ENCODE measurements at places on chromosomes 11 and 22.

GRCh38 chr11:121037016-121037415 lies 13.1 kb downstream of the TBCEL start:
- DNase-seq, result no peak

DNA sequence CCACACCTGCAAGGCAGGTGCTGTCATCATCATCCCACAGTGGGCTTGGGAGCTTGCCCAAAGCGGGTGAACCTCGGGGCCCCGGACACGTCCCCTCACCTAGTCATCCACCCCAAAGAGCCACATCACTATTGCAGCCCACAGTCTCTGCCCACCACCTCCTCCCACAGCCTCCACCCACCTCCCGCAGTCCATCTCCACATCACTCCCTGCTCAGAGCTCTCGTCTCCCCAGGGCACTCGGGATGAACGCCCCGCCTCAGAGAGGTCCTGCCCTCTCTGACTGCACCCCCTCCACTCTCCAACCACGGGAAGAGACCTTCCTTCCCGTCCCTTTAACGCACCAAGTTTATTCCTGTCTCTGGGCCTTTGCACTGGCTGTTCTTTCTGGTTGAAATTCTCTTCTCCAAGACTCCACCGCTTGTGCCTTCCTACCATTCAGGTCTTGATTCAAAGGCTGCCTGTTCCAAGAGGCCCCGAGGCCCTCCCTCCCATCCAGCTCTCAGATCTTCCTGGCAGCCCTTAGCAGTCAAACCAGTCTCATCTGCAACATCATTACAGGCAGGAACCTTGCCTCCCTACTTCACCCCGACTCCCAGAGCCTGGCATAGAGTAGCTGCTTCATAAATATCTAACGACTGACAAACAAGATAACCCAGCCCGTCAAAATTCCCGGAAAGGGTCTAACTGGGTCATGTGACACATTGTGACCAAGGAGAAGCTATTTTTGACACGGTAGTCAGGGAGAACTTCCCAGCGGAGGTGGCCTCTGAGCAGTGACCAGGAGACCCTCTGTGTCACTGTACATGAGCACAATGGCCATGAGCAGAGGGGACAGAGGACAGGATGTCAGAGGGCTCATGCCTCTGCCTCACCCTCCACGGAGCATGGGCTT lies 11.1 kb downstream of the KCNJ4 start:
- DNase-seq, result no peak

DNA sequence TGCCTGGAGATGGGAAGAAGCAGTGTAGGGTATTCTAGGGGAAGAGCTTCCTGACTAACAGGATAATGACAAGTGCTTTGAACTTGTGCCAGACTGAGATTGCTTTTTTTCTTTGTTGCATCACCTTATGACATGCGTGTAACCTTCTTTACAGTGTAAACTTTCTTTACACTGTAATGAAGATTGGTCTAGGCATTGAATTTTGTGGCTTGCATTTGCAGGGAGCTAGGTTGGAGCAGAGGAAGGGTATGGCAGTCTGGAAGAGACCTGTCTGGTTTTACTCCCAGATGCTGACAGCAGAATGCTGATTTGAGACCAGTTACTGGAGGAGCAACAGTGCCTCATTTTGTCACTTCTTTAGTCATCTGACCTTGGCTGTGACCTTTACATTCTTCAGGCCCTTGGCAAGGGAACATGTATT lies 5.6 kb downstream of the DDB2 start:
- DNase-seq, result no peak

- DNase-seq, result peak; percentile 17
These were observed 181.0 kb downstream of the GRIA4 start for GRCh38 chr11:105790840-105791239.

GRCh38 chr22:44383652-44384562 lies 71.2 kb upstream of the SHISAL1 start:
- no peak for DNase-seq

DNA sequence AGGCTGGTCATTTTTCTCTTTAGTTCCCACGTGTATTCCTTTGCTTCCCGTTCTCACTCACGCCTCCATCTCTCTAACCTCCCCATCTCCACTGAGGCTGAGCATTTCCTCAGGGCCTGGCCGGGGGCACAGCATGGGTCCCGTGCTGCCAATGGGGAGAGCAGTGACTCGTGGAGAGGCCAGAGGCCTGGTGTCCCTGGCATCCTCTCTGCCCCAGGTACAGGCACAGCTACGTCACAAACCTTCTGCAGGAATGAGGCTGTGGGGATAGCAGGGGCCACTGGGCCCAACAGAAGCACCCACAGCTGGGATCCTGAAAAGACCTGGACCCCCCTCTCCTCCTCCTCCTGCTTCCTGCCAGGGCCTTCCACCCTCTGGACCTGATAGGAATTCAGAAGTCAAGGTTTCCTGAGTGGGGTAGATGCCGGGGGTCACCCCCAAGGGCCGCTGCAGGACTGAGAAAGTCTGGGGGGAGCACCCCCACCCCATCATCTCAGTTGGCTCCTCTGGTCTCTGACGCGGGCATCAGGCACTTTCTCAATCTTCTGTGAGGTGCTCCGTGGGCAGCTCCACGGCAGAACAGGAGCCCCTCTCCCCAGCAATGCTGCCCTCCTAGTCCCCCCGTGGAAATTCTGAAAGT lies 11.8 kb downstream of the PNPLA5 start:
- no peak for DNase-seq

DNA sequence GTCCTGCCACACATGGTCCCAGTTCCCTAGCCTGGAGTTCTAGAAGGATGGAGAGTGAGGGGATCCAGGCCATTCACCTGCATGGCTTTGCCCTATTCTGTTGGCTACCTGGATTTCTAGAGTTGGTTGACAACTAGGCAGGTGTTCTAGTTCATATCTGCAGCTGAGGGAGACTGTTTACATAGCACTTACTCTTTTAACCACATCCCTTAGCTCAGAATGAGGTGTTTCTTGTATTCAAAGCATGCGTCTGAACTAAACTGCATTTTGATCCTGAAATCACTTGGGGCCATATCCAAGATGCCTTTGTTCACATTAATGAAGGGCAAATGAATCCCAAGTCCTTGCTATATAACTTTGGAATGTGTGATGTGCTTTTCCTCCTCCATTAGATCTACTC lies 60.9 kb downstream of the SYT13 start:
- no peak for DNase-seq

- DNase-seq, result no peak
These were observed 48.0 kb downstream of the TIMP3 start for GRCh38 chr22:32849501-32849900.

DNA sequence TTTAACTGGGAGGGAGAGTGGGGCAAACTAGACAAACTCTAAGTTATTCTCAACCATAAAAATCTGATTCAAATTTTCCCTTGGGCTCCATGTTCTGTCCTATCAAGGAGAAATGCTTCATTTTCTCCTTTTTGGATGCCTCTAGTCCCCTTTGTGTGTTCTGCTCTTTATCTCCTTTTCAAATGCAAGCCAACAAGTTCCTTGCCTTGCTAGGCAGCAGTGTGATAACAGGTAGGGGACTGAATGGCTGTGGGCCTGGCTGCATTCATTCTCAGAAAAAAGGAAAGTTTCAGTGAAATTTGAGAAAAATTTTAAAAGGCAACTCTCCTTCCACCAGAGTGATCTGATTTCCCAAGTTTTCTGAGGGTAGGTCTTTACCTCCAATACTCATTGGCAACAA lies 26.9 kb upstream of the MMP8 start:
- no peak for DNase-seq

DNA sequence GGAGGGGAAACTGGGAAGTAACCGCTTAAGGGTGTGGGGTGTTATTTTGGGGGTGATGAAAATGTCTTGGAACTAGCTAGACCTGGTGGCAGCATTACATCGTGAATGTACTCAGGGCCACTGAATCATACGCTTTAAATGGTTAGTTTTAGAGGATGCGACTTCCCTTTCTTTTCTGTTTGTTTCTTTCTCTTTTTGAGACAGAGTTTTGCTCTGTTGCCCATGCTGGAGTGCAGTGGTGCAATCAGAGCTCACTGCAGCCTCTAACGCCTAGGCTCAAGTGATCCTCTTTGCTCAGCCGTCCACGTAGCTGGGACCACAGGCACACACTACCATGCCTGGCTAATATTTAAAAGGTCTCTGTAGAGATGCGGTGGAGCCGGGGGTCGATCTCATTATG lies 5.6 kb upstream of the MIAT start:
- no peak for DNase-seq

DNA sequence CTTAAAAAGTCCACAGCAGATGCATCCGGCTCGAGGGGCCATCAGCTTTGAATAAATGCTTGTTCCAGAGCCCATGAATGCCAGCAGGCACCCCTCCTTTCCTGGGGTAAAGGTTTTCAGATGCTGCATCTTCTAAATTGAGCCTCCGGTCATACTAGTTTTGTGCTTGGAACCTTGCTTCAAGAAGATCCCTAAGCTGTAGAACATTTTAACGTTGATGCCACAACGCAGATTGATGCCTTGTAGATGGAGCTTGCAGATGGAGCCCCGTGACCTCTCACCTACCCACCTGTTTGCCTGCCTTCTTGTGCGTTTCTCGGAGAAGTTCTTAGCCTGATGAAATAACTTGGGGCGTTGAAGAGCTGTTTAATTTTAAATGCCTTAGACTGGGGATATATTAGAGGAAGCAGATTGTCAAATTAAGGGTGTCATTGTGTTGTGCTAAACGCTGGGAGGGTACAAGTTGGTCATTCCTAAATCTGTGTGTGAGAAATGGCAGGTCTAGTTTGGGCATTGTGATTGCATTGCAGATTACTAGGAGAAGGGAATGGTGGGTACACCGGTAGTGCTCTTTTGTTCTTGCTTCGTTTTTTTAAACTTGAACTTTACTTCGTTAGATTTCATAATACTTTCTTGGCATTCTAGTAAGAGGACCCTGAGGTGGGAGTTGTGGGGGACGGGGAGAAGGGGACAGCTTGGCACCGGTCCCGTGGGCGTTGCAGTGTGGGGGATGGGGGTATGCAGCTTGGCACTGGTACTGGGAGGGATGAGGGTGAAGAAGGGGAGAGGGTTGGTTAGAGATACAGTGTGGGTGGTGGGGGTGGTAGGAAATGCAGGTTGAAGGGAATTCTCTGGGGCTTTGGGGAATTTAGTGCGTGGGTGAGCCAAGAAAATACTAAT lies 1.9 kb downstream of the NEAT1 start:
- DNase-seq, result peak; percentile 40

DNA sequence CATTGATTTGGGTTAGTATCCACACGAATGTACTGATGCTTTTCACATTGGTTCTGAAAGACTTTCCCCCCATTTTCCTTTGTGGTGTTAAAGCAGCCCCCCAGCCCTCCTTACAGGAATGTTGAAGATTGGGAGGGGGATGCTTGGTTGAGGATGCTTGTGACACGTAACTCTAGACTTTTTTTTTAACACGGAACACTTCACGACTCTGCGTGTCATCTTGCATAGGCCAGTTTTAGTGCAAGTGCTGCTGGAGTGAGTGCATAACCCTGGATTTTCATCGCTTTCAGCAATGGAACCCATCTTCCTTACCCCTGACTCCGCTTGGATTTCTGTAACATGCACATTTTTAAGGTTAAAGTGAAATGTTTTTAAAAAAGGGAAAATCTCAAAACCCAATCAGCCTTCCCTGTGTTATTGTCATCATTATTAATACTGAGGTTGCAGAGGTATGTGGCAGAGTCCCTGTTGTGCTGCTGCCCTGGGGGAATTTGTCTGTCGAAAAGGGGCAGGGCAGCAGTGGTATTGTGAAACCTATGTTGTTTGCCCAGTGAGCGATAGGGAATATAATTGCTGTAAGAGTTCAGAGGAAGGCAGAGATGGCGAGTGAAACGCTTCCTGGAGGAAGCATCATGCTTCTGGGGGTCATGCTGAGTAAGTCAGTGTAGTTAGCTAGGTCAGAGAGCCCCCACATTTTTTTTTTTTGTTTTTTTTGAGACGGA lies 12.1 kb downstream of the CECR2 start:
- no peak for DNase-seq

DNA sequence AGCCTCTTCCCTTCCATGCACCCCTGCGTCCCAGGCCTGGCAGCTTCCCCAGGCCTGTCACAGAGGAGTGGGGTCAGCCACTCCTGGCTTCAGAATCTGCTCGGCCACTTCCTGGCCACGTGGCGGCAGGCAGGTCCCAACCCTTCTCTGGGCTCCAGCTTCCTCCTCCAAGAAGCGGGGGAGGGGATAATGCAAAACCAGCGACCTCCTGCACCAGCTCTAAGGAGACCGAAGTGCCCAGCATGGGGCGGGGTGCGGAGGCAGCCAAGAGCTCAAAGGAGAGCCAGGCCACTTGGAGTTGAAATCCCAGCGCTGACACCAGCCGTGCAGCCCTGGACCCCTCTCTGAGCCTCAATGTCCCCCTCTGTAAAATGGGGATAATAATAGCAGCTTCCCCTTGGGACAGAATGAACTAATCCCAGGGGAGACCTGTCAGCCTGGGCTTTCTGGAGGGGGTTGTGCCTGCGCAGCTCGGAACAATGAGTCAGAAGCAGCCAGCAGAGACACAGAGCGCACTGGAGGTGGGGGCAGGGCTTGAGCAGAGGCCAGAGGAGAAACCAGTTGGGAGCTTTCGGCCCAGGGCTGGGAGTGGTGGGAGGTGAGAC lies 22.8 kb upstream of the PICK1 start:
- DNase-seq, result peak; percentile 86

DNA sequence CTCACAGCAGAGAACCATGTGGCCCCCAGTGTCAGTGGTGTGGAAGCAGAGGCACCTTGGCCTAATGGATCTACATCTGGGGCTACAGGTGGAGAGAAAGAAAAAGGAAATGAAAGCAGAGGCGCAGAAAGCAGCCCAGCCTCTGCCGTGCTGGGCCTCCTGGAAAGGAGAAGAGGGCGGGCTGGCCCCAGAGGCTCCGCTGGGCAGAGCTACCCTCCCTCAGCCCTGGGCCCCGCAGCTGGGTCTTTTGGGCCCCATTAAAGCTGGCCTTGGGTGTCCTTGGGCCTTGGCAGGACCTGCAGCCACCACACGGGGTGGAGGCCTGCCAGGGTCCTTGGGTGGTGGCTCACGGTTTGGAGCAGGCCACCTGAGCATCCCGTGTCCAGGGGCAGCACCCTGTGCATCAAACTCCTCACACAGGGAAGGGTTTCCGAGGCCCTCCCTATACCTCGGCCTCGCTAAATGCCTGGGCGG lies 31.6 kb upstream of the GAL start:
- no peak for DNase-seq

GRCh38 chr11:65420979-65421793 lies 1.4 kb upstream of the NEAT1 start:
- DNase-seq, result peak; percentile 86

DNA sequence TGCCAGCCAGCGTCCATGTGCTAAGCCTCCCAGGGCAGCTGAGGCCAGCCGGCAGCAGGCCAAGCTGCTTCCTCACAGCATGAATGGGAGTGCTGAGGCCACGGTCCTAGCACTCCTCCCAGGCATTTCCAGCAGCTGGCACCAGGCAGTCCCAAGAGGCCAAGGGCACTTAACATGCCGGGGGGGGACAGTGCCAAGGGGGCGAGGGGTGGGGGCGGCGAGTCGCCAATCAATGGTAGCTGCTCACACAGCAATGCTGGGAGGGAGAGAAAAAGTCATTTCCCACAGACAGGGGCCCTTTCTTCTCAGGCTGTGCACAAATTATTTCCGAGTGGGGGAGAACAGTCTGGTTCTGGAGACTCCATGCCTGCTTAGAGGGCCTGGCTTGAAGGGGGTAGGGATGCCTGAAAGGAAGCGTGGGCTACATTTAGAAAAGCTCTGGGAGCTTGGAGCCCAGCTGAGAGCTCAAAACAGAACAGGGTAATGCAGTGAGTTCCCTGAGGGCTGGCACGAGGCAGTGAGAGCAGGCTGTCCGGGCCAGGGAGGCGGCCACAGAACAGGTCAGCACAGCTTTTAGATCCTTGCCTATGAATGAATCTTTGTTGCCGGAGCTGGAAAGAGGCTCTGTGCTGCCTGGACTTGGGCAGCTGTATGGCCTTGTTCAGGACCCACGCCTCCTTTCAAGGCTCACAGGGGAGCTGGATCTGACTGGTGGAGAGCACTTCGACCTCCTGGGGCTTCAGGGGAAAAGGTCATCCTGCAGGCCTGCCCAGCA lies 14.4 kb upstream of the TBC1D10A start:
- DNase-seq, result peak; percentile 76

- no peak for DNase-seq
These were observed 1.0 kb downstream of the TSSK2 start for GRCh38 chr22:19132153-19132552.
